ENCODE measurements at places on chromosomes 7 and 10.

DNA sequence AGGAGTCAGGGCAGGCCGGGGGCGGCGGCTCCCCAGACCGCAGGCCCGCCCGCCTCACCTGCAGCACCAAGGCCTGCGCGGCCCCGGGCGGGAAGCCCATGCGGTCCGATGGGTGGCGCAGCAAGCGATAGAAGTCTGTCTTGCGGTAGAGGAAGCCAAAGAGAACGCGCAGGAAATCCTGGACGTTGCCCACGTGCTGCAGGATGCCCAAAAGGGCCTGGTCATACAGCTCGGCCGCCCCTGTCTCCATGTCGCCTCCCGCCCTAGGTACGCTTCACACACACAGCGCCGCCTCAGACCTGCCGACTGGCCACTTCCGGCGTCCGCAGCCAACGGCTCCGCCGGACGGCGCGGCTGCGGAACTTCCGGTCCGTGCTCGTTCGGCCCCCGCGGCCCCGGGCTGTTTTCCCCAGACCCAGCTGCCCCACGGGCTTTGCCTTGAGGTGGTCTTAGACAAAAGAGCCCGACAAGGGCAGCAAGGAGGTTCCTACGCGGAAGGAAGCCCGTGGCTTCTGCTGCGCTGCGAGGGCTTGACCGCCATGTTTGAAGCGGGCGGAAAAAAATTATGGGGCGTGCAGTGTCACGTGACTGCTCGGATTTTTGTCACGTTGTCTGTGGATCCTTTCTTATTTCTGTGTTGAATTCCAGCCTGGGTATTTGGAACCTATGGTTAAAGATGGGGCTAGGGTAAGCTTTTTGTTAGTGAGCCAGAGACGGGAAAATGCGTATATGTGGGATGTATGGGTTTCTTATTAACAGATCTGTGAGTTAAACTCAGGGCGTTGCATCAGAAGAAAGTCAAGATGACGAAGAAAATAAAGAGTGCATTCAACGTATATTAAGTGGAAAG lies at the start of gene NUDCD3:
NUDCD3 (minus strand) TSS at position 308 of the 850 bp plus-strand sequence; CDS start at position 250, 58 bp downstream.
- DNase-seq = peak; percentile 79

DNA sequence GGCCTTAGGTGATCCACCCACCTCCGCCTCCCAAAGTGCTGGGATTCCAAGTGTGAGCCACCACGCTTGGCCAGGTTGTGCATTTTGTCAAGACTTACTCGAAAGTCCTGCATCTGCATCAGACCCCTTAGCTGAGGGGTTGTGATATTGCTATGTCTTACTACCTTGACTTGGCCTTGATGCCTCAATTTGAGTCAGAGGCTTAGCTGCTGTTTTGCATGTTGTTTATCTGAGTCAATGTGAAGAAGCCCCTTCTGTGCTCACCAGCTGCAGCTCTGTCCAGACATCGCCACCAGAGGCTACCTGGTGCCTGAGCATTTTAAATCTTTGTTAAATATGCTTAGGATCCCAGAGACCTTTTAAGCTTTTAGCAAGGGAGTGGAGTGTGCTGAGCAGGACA lies 18.1 kb downstream of the UBE2D4 start:
- no peak for DNase-seq

DNA sequence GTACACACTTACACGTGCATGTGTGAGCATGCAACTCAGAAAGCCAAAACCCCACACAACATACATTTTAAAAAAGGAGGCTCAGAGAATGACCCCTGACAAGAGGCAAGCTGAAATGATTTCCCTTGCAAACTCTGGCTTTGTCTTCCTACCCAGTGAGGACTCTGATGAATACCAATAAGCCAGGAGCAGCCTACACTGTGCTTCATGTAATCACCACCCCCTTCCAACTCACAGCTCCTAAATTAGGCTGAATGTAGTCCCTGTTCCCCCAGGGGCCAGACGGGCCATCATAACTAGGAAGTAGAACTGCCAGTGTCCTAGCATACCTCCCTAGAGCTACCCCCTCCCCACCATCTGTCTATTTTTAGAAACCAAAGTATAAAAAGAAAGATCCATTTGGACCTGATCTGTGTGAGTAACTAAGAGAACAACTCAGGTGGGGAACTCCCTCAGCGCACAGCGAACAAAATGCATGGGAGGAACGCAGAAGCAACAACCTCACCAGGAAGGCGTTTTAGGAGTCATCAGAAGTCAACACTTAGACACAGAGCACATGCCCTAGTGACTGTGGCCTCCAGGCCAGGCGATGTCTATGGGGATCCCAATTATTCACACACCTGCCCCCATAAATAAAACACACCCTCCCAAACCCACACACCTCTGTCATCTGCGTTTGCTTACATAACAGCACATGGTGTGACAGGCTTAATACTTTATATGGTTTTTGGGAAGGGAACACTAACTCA lies 1.9 kb downstream of the DGKI start:
- DNase-seq = no peak

GRCh38 chr7:158165711-158166110 lies 421.9 kb downstream of the PTPRN2 start:
- DNase-seq = no peak

- DNase-seq = no peak
These were observed 59.4 kb downstream of the MTPN start for GRCh38 chr7:135917721-135918120.

DNA sequence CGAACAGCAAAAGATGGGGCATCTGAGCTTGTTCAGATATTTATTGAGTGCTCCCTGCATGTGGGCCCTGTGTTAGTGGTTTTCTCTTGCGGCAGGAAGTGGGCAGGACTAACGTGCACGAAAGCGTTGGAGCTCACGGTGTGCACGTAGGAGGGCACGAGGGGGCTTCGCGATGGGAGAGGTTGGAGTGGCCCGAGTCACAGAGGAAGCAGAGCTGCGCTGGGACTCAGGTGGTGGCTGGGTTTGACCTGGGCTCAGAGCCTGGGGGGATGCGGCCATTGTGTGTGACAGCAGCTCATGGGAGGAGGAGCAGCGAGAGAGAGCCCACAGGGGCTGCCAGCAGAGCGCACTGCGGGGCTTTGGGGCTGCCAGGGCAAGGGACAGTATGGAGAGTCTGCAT lies 7.7 kb downstream of the ZSCAN25 start:
- DNase-seq = peak; percentile 36

- DNase-seq = no peak
These were observed 1.2 kb downstream of the ANTXRL start for GRCh38 chr10:46287846-46288477.

DNA sequence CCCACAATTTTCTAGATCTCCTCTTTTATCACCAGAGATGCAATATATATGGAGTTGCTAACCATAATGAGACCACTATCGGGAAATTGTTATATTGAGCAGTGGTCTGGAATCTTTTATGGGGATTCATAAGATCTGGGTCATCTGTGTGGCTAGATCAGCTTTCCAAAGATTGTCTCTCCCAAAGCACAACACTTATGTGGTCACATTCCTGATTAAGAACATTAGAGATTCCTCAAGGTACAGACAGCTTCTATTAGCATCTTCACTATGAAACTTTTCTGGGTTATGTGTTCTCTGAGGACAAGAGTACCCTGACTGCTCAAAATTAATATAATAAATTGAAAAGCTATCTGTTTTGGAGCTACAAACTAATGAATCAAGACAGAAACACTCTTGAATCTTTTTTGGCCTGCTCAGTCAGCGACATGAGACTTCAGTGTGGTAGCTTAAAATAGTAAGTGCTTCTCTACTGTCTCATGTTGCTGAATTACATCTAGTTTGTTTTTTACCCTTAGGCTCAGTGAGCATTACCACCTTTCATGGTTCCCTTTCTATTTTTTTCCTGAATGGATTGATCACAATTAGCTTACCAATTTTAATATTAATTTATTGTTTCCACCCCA lies 42.6 kb upstream of the STRIP2 start:
- DNase-seq = no peak

DNA sequence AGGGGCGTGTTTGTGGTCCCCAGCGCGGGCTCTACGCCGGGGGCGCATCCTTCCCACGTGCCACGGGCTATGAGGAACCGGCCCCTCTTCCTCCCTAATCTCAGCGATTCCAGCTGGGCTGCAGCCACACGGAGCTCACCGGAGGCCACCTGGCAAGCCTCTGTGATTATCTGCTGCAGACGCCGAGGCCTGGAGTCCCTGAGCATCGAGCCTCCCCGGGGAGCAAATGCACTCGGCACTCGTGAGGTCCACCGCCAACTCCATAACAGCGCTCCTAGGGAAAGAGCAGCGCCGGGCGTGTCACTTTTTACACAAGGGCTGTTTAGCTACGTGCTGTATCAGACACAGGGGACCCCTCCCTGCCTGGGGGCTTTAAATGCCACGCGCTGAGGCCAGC lies 101.2 kb downstream of the DYNC2I1 start:
- no peak for DNase-seq

DNA sequence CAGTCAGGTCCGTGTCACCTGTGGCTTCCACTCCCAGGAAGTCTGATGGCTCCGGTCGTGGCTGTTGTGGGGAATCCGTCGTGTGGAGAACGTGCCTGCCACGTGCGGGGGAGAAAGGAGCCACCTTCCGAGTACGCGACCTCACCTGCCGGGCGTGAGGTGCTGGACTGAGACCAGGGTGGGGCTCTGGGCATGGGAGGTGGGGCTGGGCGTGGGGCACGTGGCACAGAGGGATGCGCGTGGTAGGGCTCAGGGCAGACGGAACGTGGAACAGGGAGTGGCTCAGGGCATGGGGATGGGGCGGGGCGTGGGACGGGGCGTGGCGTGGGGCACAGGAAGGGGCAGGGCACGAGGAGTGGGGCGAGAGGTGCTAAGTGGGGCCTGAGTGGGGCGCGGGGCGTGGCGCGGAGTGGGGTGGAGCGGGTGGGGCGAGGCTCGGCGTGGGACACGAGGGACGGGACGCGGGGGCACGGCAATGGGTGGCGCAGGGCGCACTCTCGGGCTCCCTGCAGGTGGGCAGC lies 64.8 kb downstream of the C10orf143 start:
- DNase-seq = no peak

- DNase-seq = no peak
These were observed 986.9 kb downstream of the TYW1 start for GRCh38 chr7:67983486-67983885.

DNA sequence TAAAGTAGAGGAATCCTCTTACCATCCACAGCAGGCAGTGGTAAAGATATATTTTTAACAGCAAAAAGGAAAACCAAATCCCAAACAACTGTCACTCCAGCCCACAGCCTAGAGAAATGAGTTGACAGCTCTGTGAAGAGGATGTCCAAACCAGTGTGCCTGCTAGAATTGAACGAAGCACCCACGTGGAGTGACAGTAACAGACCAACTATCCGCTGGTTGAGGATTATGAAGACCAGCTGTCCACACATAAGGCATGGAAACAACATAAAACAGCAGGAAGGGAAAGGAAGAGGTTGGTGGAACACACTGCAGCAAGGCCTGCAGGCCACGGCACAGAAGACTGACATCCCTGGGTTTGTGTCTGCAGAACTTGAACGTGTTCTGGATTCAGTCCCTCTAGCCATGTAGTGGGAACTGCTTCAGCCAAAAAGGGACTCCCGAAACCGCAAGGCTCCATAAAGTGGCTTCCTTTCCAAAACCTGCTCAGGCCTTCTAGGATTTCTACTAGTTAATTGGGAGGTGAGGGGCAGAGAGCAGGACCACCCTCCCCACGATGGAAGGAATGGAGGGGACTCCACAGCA lies 324.4 kb downstream of the BICC1 start:
- no peak for DNase-seq

DNA sequence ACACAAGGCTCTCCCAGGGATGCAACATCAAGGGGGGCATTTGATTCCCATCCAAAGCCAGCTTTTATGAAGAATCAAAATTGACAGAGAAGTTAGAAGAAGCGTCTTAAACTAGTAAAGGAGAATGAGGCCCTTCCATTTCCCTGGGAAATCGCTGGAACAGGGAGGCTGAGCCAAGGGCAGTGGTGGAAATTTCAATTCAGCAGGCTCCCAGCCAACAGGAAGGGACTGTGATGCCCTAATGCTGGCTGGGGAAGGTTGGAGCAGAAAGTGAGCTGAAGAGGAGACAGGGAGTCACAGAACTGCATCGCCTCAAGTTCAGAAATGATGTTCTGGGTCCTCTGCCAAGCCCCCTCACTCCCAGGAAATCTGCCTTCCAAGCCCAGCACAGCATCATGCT lies 517.3 kb downstream of the GRID1 start:
- no peak for DNase-seq

GRCh38 chr10:124619195-124619594 lies 125.0 kb downstream of the FAM53B start:
- DNase-seq = no peak

GRCh38 chr7:69739931-69740431 lies 141.7 kb downstream of the AUTS2 start:
- no peak for DNase-seq

DNA sequence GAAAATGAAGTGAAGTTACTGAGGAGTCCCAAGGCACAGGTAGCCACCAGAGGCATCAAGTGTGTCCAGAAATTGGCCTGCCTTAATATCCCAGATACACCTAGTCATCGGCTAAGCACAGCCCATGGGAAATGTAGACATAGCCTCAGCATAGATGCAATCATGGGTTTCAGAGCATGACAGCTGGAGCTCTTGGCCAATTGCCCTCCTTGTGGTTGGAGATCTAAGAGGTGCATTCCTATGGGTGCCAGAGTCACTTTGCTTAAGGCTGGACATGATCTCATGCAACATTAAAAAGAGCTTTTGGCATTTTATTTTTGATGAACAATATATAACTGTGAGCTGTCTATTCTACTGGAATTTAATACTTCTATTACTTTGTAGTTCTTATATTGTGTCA lies 758.0 kb upstream of the LRRTM3 start:
- DNase-seq = no peak

- no peak for DNase-seq
These were observed 116.6 kb upstream of the CACUL1 start for GRCh38 chr10:118871244-118871865.

GRCh38 chr7:1012004-1012715 lies 29.2 kb downstream of the CYP2W1 start:
- DNase-seq = no peak

All from activated CD4-positive, alpha-beta T cell treated with anti-CD3 and anti-CD28 coated beads, Interleukin-2, amount 50 U/mL, for 4 hours (primary cell).